Activated CD4-positive, alpha-beta T cell treated with anti-CD3 and anti-CD28 coated beads for 1 hour (primary cell): ENCODE measurements at places on chromosomes 13 and 19.

DNA sequence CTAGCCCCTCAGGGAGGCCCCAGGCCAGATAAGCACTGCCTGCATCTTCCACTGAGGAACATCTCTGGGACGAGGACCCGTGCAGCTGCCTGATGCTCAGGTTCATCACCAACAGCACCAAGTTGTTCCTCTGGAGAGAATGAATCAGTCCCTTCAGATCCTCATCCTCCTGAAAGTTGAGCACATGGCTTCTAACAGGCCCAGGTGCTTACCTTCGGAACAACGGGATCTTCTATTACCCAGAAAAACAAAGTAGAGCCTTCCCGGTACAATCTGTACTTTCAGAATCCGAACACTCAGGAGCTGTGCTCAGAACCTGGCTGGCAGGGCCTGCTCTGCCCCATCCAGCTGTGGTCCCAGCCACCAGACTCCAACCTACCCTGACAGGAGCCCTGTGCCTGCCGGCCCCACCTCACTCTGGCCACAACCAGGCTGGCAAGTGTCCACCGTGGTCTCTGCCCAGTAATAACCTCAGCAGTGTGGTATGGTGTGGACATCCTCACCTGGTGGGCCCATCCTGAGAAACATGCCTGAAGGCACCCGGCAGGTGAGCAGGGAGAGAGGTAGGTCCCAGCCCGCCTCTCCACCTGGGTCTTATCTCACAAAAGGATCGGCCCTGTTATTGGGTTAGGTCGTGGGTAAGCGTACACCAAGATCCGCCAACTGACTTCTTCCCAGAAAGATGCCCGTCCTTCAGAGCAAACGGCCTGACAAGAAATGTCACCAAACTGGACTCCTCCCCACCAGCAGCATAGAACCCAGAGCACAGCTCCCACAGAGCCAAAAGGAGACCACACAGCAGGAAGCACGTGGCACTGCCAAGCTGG, 34.1 kb downstream of the ELL start:
- no peak for DNase-seq

- DNase-seq, result no peak
Measured at GRCh38 chr13:23692816-23693215, 122.6 kb downstream of the TNFRSF19 start.

GRCh38 chr13:80840316-80840976, 499.5 kb upstream of the SPRY2 start:
- no peak for DNase-seq

GRCh38 chr19:49679771-49680413, 2.8 kb downstream of the PRMT1 start:
- DNase-seq, result no peak

DNA sequence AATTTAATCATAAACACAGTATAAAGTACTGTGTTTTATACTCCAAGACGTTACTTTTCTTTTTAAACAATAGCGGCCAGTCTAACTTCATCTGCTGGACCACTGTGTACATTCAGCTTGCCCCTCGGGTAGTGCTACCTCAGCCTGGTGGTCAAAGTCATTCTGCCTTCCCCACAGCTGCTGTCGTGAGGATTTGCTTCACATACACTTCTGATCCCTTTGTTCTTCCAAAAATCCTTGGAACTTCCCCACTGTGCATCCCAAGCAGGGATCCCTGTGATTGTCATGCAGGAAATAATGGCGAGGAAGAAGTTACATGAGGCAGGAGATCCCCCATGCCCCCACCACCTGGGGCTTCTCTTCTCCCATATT, 234.9 kb upstream of the STARD13 start:
- no peak for DNase-seq

DNA sequence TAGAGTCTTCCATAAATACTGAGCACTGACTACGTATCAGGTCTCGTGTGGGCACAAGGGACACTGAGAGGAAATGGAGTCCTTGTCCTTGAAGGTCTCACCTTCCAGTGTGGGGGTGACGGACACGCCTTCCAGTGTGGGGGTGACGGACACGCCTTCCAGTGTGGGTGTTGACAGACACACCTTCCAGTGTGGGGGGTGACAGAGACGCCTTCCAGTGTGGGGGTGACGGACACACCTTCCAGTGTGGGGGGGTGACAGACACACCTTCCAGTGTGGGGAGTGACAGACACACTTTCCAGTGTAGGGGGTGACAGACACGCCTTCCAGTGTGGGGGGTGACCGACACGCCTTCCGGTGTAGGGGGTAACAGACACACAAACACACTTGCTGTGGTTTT, 14.3 kb upstream of the EDDM13 start:
- no peak for DNase-seq

DNA sequence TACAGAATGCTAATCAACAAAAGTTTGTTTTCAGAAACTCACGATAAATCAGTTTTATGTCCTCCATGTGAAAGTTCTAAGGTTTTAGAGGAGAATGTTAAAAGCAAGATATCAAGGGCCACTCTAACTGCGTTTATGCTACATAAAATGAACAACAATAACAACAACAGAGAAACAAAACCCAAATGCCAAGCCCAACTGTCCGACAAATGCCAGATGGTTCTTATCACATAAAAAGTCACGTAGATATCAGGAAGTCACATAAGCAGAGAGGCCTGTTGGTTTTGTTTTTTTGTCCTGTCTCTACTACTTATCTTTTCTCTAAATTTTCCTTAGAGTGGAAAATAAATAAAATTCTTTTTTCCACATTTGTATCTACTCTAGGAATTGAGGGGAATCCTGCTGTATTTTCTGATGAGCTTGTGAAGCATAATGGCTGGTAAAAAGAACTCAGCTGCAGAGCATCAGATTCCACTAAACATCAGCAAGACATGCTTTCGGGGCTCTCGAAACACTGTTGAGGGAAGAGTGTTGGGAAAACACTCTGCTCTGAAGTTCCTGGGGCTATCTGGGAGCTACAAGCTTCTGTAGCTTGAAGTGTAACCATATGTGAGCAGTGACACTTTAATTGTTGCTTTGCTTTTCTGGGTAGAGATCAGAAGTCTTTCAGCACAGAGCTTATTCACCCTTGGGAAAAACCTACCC, 110.1 kb downstream of the SLAIN1 start:
- DNase-seq, result no peak

GRCh38 chr13:77829963-77830362, 88.7 kb downstream of the EDNRB start:
- DNase-seq, result no peak

DNA sequence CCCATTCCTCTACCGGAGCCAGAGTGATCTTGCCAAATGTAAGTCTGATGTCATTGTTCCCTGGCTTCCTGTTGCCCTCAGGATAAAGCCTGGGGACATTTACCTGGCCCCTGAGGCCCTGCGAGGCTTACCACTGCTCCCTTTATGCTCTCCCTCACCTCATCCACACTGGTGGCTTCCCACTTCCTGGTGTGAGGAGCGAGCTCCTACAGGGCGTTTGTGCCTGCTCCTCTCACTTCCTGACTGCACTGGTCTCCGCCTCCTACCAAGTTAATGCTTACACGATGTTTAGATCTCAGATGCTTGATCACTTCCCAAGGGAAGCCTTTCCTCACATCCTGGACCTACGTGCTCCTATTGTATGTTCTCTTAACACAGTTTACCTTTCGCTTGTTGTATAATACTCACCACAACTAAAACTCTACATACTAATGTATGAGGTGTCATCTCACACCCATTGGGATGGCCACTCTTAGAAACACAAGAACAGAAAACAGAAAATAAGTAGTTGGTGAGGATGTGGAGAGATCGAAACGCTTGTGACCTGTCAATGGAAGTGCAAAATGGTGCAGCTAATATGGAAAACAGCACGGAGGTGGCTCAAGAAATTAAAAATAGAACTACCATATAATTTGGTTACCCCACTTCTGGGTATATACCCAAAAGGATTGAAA, 177.6 kb downstream of the SHISA2 start:
- no peak for DNase-seq

DNA sequence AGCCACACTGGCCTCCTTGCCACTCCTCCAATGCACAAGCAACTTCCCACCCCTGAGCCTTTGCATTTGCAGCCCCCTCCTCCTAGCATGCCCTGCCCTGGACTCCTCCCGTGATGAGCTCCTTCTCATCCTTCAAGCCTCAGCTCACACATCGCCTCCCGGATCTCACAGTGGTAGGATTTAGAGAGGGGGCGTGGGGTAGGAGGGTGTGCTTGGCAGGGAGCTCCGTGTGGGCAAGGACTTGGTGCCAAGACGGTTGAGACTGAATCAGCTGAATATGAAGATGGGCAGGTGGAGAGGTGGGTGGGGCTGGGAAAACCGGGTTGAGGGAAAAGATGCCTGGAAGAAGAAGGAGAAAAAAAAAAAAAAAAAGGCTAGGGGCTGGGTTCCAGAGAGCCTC, 48.4 kb upstream of the ZNRF4 start:
- DNase-seq, result no peak

- DNase-seq, result no peak
Measured at GRCh38 chr19:1718420-1719291, 34.6 kb upstream of the ONECUT3 start.

GRCh38 chr13:98575904-98576199, 1.1 kb downstream of the STK24 start:
- no peak for DNase-seq

DNA sequence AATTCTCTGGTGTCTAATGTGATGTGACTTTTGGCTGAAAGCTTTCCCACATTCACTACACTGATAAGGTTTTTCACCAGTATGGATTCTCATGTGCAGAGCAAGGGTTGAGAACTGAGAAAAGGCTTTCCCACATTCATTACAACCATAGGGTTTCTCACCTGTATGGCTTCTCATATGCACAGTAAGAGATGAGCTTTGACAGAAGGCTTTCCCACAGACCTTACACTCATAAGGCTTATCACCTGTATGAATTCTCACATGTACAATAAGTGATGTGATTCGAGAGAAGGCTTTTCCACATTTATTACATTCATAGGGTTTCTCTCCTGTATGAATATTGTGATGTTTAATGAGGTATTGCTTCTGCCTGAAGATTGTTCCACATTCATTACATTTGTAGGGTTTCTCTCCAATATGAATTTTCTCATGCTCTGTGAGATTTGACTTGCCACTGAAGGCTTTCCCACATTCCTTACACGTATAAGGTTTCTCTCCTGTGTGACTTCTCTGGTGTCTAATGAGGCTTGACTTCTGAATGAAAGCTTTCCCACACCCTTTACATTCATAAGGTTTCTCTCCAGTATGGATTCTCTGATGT, 14.0 kb downstream of the ZNF260 start:
- no peak for DNase-seq

DNA sequence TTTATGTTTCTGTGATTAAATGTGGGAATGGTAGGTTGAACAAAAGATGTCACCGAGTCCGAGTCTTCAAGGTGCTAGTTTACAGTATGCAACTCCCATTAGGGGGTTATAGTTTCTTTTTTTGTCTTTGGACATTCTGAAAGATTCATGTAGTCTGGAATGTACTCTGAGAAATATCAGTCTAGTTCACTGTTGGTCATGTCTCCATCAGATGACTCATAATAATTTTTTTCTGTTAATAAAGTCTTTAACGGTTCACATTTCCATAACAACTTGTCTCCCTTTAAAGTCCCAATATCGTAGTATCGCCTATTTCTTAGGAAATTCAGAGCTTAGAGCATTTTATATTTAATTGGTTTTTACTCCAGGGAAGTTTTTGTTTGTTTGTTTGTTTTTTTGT, 13.5 kb upstream of the ESD start:
- DNase-seq, result no peak

DNA sequence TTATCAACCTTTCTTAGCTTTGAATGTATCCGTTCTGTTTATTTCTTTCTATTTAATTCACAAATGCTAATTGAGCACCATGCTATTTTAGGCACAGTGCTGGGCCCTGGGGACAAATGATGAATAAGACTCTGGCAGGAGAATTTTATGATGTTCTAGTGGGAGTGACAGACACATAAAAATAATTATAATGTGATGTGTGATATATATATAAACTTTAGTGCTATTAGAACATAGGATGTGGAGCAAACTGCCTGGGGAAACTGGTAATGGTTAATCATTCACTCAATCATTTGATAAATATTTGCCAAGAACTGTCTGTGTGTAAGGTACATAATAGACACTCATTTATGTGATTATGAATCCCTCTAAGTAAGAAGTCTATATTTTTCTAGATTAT, 50.7 kb upstream of the FRY start:
- no peak for DNase-seq

DNA sequence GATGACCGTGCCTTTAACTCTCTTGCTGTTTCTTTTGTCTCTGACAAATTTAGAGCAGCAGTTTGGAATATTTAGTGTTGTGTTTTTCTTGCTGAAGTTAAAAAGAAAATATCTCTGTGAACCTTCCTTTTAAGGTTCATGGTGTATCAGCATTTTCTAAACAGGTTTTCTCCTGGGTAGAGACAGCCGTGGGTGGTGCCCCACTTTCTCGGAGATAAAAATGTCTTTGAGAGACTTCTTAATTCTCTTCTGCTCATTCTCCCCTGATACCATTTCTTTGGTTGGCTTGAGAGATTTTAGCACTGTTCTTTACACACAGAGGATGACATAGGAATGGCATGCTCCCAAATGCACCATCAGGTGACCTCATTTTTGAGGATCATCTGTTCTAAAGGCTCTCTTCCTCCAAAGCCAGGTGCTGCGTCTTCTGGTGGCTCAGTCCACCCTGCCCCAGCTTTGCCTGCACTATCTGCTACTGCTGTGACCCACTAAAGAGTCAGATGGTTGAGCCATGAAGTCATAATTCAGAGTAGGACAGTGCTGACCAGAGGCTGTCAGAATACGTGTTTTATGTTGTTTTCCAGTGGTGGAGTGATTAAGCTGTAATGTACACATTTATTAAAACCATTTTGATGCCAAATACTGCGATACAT, 90.3 kb upstream of the SLC10A2 start:
- DNase-seq, result no peak
